Activated CD4-positive, alpha-beta T cell treated with anti-CD3 and anti-CD28 coated beads, Interleukin-2, amount 50 U/mL, for 1 hour (primary cell): ENCODE measurements at places on chromosomes 13 and 19.

DNA sequence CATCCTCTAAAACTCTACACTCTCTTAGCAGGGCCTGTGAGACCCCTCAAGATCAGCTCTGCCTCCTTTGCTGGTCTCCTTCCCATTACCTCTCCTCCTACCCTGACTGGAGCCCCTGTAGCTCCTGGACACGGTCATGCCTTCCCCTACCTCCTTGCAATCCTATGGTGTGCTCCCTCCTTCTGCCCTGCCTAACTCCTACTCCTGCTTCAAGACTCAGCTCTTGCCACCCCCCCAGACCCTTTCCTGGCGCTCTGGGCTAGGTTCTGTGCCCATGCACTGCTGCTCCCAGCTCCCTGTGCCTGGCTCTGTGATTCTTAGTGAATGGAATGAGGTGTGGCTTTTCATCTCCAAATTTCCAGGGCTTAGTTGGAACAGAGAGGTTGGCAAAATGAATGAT, 28.0 kb upstream of the TPTE2 start:
- no peak for DNase-seq

DNA sequence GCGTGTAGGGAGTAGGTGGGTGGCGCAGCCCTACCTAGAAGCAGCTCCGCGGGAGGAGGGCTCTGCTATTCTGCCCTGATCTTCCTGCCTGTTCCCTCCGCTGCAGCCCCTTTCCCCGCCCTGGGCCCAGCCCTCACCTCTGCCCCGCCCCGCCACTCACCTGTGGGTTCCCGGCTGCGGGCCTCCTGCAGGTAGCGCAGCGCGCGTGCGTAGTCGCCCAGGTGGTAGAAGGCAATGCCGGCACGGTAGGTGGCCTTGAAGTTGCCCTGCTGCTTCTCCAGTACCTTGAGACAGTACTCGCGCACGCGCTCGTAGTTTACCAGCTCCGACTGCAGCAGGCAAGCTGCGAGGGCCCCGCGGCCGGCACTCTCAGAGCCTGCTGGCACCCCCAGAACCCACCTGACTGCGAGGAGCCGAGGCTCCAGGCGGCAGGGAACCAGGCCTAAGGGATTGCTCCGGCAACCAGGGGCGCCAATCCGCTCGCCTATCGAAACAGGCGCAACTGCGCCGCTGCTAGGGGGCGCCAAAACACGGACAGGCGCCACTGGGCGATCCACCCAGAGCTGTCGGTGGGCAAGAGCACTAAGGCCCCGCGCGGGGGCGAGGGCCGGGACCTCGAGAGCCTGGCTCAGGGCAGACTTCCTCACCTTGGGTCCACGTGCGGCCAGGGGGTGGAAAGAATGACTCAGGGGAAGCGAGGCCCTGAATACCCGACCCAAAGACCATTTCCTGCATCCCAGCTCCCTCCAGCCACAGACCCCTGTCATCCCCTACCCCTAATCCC, 965 bp downstream of the TTC9B start:
- DNase-seq = no peak

- DNase-seq = no peak
Measured at GRCh38 chr13:71516521-71516920, 350.5 kb downstream of the DACH1 start.

- DNase-seq = no peak
Measured at GRCh38 chr13:112636401-112636975, 48.5 kb upstream of the TUBGCP3 start.

DNA sequence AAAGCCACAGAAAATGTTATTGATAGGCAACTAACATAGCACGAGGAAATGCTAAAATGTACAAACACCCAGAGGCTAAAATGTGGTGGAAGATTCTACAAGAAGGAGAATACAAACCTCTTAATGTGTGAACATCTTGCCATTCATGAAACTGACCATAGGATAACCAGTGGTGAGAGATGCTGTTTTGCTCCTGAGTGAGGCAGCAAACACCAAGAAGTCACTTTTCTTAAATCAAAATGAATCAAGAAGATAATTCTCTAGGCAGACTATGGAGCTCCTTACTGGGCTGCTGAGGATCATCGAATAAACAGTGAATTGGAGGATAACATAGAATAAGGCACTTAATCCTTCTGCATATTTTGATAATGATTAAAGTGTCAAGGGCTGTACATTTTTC, 375.4 kb upstream of the SLITRK6 start:
- no peak for DNase-seq

GRCh38 chr19:45460807-45461347, 6.9 kb upstream of the FOSB start:
- DNase-seq = no peak

DNA sequence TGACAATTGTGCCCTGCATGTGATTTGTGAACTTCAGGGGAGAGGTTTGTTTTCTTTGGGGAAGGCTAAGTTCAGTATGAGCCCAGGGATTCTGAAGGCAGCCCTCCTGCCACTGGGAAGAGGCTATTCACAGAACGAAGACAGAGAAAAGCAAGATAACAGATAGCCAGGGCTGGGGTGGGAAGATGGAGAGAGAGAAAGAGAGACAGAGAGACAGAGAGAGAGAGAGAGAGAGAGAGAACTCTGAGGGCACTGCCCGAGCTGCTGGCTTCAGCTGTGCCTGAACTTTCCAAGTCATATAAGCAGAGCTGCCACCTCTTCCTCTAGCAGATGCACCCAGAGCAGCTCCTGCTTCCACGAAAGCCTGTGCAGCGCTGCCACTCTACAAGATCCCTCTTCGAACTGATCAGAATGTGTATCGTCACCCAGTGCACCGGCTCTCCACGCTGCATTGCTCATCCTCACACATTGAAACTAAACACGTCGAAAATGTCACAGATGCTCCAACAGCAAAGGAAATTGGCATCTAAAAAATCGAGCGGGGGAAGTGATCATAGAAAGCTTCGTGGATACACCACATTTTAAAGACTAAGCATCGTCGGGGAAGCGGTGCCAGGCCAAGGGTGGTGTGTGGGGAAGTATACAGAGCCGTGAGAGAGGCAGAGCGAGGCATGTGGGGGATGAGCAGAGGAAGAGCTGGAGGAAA, 81.8 kb upstream of the SIAH3 start:
- no peak for DNase-seq

- DNase-seq = no peak
Measured at GRCh38 chr19:31223740-31224534, 125.3 kb downstream of the TSHZ3 start.

GRCh38 chr13:49315756-49316482, 68.2 kb downstream of the CDADC1 start:
- no peak for DNase-seq

- DNase-seq = no peak
Measured at GRCh38 chr19:31263328-31263727, 85.9 kb downstream of the TSHZ3 start.

DNA sequence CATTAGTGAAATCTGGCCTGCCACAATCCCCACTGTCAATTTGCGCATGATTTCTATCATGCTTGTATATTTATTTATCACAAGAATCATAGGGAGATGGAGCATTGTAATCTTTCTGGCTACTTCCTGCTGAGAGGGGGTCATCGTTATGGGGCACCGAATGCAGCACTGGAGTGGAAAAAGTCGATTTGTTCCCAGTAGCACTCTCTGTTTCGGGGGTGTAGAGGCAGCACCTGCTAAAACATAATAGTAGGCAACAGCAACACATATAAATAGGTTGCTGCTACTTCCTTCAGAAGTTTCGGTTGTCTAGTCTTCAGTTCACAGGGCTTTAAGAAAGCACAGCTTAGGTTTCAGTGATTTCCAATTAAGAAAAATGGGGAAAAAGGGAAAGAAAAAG, 23.4 kb upstream of the CEACAM21 start:
- no peak for DNase-seq

DNA sequence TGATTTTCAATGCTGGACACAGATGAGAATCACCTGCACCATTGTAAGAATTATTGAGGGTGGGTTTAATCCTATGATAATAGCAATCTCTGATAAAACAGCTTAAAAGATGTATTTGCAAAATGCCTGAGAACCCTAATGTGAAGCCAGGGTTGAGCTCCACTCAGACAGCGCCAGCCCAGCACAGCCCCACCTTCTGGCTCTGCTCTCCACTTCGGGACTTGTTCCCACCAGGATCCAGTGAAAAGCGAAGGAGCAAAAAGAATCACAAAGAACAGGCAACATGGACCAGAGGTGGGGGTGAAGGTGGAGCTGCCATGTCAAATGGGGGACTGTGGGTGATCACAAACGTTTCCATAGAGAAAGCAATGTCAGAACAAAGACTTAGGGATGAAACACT, 18.6 kb upstream of the ZNF816 start:
- DNase-seq = no peak
